ENCODE measurements at places on chromosomes 1 and 21. TPM values are rescaled to one million over a fixed set of nuclear protein-coding genes. Genes with fewer than 3 reads are reported as not detected.

GNPAT gene
- total RNA-seq, result 64.1 TPM

DNA sequence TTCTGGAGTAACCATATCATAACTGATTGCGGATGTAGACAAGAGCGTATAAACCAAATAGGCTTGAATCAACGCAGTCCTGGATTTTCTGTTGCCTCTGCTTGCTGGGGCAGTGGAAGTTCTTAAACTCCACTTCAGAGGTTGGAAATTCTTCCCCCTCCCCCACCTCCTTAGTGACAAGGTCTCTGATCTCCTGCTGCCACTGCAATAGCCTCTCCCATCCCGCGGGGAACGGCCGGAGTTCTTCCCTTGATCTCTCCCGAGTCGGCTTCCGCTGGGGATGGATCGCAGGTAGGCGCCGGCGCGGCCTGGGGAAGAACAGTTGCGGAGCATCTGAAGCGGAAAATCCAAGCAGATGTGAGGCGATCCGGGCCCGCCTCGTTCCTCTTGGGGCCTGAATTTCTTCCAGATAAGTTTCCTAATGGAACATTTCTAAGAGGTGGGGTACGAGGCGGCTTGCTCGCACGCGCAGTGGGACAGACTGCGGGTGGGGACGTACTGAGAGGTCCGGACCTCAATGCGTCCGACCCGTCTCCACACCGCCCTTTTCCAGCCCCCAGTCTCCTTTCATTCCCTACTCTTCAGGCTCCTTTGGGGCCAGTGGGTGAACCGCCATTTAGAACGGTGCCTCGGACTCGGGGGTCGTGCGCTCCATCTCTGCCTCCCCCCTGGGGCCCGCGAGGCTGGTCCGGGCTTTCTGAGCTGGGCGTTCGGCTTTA is 3.1 kb upstream of the SIM2 start:
- no peak for DNase-seq

DNA sequence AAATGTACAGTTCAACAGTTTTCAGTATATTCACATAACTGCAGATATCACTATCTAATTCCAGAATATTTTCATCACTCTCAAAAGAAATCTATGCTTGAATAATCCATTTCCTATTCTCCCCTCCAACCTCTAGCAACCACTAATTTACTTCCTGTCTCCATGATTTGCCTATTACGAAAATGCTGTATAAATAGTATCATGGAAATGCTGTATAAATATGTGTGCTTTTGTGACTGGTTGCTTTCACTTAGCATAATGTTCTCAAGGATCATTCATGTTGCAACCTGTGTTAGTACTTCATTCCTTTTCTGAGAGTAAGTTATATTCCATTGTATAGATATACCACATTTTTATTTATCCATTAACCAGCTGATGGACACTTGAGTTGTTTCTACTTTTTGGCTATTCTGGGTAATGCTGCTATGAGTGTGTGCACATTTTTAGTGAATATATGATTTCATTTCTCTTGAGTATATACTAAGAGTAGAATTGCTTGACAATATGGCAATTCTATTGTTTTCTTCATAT is 115.6 kb downstream of the TNFSF18 start:
- DNase-seq, result peak; percentile 31

BRDT gene
- not detected for total RNA-seq

FMO3 gene
- 58.6 TPM for total RNA-seq

FRRS1 gene
- total RNA-seq, result 9.7 TPM

GRCh38 chr1:226786550-226786949 is 47.5 kb upstream of the ITPKB start:
- no peak for DNase-seq

DNA sequence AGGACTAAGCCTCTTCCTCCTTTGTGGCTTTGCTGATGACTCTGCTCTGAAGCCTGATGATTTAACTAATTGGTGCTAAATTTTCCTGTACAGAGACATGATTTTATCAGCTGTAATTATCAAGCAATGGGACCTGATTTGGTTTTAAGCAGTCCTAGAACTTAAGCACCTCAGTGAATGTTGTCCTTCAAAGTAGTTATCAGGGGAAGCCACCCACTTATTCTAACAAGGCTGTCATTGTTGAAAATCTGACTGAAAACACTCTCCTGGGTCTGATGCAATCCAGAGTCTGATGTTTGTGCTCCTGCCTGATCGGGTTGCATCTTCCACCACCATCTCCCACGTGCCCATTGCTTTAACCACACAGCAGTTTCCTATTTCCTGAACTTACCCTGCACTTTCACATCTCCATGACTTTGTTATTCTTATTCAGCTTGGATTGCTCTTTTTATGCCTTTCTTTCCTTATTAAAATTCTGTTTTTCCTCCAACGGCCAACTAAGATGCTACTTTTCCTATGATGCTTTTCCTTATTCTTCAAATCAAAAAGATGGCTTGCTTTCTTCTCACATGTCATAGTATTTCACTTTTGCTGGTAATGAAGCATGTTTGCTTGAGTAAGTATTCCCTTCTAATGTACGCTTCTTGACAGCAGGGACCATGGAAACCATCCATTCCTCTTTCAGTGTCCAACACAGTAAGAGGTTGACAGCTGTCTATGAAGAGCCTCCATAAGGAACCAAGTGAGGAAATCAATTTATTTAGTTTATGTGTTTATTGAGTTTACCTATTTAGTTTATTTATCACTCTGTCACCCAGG is 55.0 kb downstream of the S1PR1 start:
- DNase-seq, result peak; percentile 86

DNA sequence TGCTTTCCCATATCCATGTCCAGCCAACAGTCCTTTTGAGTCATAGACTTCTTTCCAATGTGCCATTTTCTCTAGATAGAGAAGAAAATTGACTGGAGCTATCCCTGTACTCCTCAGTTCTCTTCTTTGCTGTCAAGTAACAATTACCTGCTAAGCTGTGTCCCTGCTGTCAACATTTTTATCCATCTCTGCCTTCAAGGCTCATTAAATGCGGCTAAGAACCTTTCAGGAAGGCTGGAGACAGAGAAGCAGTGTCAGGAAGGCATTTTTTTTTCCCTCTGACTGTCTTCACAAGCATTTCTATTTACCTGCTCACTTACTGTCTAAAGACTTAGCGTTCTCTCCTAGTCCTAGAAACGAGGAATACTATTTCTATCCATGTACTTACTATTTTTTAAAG is 69.1 kb downstream of the MTR start:
- no peak for DNase-seq

DNA sequence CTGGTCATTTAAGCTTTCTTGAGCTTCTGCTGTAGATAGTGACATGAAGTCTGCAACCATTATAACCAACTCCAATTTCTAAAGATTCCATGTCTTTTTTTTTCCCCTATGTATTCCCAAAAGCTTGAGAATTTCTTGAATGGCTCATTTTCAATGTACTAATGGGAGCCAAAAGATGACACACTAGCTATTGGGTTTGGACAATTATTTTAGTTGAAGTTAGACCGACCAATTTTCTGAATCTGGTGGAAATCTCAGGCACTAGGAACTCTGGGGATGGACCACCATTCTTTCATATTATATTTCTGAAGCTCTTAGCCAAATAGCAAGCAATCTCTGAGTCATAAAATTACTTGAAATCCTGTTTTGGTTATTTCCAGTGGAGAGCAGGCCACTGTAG is 617.4 kb upstream of the ADAMTS5 start:
- no peak for DNase-seq

- no peak for DNase-seq
Observed at GRCh38 chr21:18601146-18601545, 197.6 kb upstream of the TMPRSS15 start.

DNA sequence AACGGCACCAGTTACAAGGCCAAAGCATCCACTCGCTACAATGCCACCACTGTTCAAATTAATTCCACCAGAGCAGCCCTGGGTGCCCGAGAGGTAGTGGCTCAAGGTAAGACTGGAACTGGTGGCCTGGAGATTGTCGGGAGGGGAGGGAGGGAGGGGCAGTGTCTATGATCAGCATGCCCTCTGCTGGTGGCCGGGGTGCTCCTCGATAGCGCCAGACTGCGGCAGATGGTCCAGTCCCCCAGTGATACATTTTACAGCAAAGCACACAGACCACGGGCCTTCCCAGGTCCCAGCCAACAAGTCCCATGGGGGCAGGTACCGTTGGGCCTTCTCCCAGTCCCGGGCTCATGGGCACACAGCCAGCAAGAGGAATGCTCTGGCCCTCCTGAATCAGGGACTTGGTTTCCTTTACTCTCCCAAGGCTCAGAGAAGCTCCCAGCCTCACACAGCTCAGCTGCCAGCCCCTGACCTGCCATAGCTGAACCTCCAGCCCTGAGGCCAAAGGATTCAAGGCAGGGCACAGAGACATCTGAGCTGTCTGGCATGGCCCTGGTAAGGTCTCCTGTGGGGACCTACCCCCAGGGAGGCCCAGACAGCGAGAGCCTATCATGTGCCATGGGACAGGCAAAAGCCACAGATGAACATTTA is 15.3 kb downstream of the ACOT7 start:
- peak; percentile 26 for DNase-seq

GRCh38 chr1:21238141-21238800 is 52.0 kb downstream of the ECE1 start:
- DNase-seq, result peak; percentile 99

ALX3 gene
- total RNA-seq, result not detected

- DNase-seq, result peak; percentile 61
Observed at GRCh38 chr1:224879162-224879803, 50.2 kb upstream of the DNAH14 start.

DNA sequence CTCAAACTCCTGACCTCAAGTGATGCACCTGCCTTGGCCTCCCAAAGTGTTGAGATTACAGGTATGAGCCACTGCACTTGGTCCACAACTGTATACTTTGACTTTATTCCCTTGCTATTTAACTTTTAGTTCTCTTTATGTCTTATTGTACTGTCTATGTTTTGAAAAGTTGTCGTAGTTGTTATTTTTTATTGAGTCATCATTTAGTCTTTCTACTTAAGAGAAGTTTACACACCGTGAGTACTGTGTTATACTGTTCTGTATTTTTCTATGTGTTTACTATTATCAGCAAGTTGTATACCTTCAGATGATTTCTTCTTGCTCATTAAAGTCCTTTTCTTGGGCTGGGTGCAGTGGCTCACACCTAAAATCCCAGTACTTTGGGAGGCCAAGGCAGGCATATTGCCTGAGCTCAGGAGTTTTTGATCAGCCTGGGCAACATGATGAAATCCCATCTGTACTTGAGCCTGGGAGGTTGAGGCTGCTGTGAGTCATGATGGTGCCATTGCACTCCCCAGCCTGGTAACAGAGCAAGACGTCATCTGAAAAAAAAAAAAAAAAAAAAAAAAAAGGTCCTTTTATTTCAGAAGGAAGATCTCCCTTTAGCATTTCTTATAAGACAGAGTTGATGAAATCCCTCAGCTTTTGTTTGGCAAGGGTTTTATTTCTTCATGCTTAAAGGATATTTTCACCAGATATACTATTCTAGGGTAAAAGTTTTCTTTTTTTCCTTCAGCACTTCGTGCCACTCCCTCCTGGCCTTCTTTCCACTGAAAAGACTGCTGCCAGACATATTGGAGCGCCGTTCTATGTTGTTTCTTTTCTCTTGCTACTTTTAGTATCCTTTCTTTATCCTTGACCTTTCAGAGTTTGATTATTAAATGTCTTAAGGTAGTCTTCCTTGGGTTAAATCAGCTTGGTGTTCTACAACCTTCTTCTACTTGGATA is 47.6 kb downstream of the TNFSF18 start:
- DNase-seq, result peak; percentile 83

GRCh38 chr1:64487061-64487460 is 17.1 kb downstream of the CACHD1 start:
- DNase-seq, result no peak

DNA sequence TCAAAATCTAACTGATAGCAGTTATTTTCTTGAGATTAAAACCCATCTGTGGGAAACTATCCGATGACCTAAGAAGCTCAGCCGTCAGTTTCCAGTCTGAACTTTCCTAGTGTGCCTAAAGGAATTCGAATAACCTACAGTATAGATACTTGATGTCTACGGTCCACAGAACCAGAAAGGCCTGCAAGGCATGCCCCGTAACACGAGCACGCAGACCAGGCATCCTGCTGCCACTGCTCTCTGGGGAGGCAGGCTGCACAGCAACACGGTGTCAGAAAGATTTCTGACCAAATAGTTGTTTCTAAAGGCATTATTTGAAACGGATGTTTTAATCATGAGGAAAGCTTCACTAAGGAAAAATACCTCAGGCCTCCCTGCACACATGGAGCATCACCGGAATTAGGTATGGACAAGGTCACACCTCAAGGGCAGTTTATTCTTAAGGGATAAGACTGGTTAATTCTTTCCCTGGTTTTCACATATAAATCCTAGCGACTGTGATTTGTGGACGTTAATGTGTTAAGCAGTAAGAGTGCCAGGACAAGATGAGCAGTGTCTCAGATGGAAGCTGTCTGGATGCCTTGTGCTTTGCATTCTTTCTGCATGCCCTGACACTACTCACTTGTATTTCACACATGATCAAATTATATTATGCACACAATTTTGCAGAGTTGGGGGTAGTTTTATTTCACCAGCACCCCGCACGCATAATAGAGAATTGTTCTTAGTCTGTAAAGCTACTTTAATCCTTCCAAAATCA is 49.0 kb upstream of the NADK start:
- no peak for DNase-seq
